DMS79 (cell line): ENCODE measurements at places on chromosomes 3 and 15.

GRCh38 chr15:31517711-31518110 is 191.1 kb downstream of the KLF13 start:
- no peak for DNase-seq

GRCh38 chr3:188695241-188695640 is 476.5 kb upstream of the TPRG1 start:
- no peak for DNase-seq

- DNase-seq = no peak
These were observed 1099.7 kb upstream of the CFAP20DC start for GRCh38 chr3:60149501-60149900.

DNA sequence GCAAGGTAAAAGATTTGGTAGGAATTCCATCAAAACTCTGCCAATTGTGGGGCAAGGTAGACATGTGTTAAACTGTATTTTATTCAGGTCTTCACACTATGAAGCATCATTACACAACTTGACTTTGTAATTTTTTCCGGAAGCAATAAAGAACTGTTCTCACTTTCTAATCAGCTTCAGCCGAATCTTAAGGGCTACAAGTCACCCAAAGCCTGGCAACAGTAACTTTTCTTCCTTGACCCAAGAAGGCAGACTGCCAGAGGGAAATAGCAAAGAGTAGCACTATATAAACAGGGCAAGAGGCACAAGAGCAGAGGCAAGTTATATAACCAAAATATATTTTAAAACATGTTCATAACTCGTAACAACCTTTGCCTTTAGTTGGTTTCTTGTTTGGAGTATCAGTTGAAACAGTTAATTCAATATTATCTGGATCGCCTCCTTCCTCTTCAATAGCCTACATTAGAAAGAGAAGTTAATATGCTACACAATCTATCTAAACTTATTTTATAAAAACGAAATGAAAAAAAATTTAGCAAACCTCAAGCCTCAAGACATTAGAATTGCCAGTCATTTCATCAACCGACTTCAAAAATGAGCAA is 1.4 kb downstream of the SLTM start:
- no peak for DNase-seq

- DNase-seq = no peak
These were observed 2.7 kb downstream of the SV2B start for GRCh38 chr15:91102546-91103330.

- no peak for DNase-seq
These were observed 33.6 kb downstream of the HES1 start for GRCh38 chr3:194169595-194169994.

- no peak for DNase-seq
These were observed 151.0 kb downstream of the TCF12 start for GRCh38 chr15:57069423-57069822.

GRCh38 chr15:71685420-71685993 is 124.8 kb upstream of the NR2E3 start:
- no peak for DNase-seq

GRCh38 chr3:77348244-77348855 is 308.5 kb downstream of the ROBO2 start:
- DNase-seq = no peak

DNA sequence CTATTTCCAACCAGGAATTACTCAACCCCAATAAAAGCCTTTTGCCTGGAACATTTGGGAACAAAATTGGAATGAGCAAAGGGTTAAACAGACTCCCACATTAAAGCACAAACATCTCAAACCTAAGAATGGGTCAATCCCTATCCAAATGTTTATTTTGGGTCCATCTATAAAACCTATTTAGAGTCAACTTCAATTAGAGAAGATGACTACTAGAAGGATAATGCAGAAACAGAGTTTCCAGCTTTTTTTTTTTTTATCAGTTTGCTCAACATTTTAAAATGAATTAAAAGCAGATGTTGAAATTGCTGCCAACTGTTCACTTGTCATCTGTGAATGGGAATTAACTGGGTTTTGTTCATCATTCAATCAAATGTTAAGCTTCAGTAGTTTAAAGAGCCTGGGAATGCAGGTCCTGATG is 4.1 kb upstream of the TBC1D23 start:
- no peak for DNase-seq

DNA sequence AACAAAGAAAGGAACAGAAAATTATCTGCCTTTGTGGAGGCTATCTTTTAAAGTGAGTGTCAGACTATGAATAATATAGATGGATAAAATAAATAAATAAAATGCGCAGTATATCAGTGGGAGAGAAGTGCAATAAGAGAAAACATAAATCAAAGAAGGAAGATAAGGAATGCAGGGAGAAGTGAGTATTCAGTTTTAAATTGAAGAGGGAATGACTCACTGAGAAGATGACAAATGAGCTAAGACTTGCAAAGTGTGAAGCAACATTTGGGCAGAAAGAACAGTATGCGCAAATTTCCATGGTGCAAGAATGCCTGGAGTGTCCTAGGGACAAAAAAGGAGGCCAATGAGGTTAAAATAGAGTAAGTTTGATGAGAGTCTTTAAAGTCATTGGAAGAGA is 1300.1 kb upstream of the ALCAM start:
- no peak for DNase-seq

DNA sequence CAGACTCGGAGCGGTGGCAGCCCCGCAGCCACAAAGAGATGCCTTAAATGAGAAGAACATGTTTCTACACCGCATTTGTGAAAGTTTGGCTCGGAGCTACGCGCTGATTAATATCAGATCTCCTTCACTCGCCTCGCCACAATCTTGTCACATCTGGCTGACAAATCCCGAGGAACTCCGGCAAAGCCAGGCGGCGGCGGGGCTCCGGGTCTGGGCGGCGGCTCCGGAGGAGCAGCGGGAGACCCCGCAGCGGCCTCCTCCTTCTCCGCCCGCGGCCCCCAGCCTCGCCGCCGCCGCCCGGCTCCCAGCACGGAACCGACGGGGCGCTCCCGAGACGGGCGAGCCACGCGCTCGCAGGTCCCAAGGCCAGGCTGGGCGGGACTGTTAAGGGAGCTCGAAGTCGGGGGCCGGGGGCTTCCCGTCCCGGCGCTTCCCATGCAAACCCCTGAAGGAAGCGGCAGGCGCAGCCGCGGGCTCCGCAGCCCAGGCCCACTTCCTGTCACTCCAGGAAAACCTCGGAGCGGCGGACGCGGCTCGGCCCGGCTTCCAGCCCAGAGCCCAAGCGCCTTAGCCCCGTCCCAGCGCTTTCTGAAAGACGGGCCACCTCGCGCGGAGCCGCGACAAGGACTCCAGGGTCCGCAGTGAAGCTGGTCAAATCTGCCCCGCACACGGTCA is 1.2 kb downstream of the BNC1 start:
- no peak for DNase-seq

- no peak for DNase-seq
These were observed 340.1 kb upstream of the MANF start for GRCh38 chr3:51044982-51045381.

DNA sequence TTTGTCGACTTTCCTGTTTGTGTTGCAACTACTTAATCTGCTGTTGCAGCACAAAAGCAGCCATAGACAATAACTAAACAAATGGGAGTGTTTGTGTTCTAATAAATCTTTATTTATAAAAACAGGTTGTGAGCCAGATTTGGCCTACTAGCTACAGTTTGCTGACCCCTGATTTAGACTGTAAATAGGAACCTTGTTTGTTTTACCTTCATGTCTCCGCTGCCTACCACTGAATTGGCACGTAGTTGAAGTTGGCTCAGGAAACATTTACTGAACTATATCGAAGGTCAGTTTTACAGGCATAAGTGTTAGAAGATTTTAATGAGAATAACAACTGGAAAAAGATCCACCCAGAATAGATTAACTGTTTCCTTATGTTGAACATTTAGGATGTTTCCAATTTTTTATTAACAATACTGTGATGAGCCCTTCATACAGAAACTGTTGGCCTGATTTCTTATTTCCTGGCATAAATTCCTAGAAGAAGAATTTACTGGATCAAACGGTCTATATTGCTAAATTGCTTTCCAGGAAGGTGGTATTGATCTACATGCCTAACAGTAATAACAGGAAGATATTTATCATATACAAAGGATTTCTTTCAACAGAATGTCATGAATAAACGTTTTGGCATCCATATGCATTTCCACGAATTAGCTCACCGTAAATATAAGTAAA is 156.2 kb upstream of the NR2E3 start:
- no peak for DNase-seq

GRCh38 chr15:31867536-31868442 is 162.5 kb upstream of the CHRNA7 start:
- peak; percentile 4 for DNase-seq

DNA sequence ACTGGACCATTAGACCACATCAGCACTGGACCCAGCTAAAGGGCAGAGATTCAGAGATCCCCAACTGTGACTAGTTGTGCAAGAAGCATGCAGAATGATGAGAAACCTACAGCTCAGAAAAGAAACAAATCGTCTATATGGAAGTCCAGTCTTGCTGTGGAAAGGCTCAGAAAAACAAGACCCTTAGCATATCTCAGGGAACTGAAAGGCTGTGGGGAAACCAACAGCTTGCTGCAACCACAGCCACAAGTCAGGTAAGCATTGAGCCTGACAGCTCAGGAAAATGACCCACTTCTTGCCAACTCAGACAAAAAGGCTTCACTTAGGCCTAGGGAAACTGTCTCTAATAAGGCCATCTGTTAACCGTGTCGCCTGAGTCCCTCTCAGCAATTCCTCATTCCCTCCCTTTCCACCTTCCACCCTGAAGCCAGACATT is 145.6 kb downstream of the LSAMP start:
- no peak for DNase-seq

GRCh38 chr15:75067123-75067830 is 43.9 kb downstream of the PPCDC start:
- DNase-seq = no peak

DNA sequence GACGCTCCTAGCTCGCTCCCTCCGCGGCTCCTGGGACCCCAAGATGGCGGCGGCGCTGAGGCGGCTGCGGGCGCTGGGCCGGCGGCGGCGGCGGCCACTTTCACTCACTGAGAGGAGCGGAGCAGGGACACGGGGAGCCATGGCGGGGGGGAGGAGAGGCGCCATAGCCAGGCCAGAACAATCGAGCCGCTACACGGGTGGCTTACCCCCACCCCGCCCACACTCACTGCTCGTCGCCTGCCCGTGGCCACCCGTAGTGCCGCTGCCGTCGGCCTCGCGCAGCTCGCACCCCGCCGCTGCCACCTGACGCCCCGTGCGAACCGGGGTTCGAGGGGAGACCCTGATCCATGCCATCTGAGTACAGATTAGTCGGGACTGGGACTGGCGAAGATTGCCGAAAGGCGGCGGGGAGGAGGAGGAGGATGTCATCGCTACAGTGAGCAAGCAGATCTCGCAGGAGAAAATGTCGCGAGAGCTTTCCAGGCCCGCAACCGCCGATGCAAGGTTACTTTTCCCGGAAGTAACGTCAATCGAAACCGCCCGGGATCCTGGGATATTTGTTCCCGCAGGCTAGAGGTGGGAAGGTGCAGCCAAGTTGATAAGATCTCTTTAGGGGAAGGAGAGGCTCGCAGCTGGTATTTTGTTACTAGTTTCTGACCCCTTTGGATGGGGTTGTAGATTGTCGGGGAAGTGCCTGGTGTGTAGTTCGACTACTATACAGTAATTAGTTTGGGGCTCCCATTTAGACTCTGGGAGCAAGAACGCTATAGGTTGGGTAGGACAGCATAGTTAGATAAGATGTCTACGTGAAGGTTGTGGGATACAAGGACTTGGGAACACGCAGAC is at the start of gene INO80:
TSS of gene INO80 (minus strand) at position 165 of the 846 bp plus-strand sequence. CDS start 19,970 bp downstream, outside the sequence.
- DNase-seq = peak; percentile 88

GRCh38 chr3:196502775-196503195 is 783 bp downstream of the RNF168 start:
- peak; percentile 64 for DNase-seq

DNA sequence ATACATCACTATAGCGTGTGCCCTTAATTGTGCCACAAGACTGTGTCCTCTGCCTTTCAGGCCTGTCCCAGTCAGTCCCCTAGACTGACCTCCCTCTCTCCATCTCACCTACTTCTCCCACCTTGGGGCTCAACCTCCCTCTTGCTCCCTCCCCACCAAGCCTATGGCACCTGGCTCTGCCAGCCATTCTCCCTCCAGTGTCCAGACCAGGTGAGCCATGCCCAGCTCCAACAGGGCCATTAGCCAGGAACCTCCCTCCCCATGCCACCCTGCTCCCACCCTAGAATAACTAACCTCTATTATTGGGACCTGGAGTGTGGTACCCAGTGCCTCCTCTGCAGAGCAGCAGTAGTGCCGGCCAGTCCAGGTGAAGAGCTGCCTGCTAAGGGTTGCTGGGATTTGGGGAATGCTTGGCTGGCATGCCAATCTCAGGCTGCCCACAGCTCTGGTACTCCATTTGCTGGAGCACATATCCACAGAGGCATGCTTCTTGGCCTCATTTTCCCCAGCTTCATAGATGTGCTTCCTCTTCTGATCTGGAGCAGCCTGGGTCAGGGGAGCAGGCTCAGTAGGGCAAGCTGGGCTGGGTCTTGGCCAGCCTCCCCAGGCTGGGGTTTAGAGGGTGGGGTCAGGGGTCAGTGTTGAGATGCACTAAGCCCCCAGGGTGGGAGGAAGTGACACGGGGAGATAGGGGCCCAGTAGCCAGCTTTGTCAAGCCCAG is 38.8 kb downstream of the SAXO2 start:
- no peak for DNase-seq

DNA sequence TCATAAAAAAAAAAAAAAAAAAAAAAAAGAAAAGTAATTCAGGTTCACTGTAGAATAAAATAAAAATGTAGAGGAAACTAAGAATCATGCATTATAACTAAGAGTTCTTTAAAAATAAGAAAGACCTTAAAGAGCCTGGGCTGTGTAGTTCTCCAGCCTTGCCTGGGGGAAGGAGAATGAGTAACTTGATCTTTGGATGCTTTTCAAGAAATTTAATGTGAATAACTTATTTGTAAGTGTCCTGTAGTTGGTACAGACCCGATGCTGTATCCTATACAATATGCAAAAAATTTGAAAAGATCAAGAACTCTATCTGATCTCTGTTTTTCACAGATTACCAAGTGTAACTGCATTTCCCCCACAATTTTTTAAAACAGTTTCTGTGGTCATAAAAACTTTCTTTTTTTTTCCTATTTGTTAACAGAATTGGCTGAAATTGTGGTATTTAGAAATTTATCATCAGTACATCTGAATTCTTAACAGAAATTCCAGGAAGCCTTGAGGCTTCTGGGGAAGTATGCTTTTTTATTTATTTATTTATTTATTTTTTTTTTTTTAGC is 195.3 kb downstream of the THRB start:
- no peak for DNase-seq

DNA sequence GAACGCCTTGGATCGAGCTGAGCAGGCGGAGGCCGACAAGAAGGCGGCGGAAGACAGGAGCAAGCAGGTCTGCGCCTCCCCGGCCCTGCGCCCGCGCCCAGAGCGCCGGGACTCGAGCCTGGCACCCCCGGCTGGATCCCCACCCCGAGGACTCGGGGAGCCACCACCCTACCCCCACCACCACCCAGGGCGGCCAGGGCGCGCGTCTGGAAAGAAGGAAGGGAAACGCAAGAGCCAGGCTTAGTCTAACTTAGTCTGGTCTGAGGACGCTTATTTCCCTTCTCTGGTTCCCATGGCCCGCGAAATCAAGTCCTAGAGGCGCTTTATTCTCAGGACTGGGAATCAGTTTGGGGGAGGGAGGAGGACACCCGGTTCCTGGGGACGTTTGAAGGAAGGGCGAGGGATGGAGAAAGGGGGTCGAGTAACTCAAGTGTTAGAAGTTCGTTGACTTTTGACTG is 359 bp downstream of the TPM1 start:
- no peak for DNase-seq
